ENCODE measurements at places on chromosomes 11 and 22.

GRCh38 chr11:57940044-57940756, 83.5 kb upstream of the OR9Q1 start:
- DNase-seq, result no peak

- no peak for DNase-seq
Measured at GRCh38 chr11:5303626-5304025, 1.9 kb upstream of the OR51B4 start.

- DNase-seq, result no peak
Measured at GRCh38 chr11:131712897-131713296, 342.5 kb downstream of the NTM start.

DNA sequence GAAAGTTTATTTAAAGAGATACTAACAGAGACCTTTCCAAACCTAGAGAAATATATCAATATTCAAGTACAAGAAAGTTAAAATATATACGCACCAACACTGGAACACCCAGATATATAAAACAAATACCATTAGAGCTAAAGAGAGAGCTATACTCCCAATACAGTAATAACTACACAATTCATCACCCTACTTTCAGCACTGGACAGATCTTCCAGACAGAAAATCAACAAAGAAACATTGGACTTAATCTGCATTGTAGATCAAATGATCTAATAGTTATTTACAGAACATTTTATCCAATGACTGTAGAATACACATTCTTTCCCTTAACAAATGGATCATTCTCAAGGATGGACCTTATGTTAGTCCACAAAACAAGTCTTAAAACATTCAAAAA, 311.9 kb downstream of the METTL15 start:
- no peak for DNase-seq

DNA sequence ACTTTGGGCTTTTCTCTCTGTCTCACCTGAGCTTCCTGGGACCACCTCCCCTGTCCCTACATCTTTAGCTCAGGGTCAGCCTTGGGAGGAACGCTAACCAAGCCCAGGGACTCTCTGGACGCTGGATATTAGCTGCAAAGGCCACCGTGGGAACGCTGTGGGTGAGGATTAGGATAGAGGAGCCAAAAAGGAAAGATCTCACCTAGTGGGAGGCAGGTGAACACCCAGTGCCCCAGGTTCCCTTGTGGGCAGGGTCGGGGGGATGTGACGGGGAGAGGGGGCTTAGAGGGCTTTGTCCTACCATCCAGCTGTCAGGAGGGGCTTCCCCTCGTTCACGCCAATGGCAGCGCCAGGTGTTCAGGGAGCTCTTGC, 50.2 kb downstream of the LINC01488 start:
- no peak for DNase-seq

- DNase-seq, result no peak
Measured at GRCh38 chr11:130528298-130529261, 80.1 kb downstream of the ADAMTS15 start.

DNA sequence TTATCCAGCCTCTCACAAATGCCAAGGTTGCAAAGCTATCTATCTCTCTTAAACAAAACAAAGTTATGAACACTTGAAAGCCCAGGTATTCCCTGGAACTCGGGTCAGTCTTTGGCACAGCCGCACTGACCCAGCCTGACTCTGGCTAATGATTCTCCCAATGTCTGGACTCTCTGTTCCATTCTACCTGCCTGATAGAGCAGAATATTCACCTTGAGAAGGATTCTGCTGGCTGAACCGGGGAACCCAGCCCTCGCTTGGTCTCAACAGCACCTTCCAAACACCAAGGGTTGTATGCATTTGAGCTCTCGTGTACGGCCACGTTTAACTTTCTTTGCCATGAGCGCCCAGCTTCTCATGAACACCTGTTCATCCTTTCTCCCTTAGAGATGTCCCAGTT, 116.8 kb downstream of the ZBTB16 start:
- no peak for DNase-seq

GRCh38 chr11:9061807-9062206, 29.6 kb downstream of the SCUBE2 start:
- no peak for DNase-seq

GRCh38 chr11:30414244-30414643, 91.3 kb downstream of the ARL14EP start:
- DNase-seq, result no peak

- DNase-seq, result no peak
Measured at GRCh38 chr22:33975841-33976240, 55.6 kb upstream of the LARGE1 start.

DNA sequence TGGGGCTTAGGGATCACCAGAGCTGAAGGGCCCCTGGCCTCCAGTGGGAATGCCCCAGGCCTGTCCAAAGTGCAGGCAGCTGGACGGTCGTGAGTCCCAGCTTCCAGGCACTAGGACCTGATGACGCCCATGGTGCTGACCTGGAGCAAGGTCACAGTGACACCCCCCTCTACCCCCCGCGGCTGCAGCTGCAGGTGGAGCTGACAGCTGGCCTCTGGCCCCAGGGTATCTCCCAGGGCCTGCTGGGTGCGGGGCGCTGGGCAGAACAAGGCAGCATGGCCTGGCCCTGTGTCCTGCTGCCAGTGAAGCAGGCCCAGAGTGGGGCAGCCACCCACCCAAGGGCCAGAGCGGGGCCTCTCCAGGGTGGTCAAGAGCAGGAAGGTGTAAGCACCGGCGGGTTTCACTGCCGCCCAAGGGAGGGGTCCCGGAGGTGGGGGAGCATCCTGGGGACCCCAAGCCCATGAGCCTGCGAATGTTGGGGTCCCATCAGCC, 553 bp upstream of the TCIRG1 start:
- DNase-seq, result no peak

DNA sequence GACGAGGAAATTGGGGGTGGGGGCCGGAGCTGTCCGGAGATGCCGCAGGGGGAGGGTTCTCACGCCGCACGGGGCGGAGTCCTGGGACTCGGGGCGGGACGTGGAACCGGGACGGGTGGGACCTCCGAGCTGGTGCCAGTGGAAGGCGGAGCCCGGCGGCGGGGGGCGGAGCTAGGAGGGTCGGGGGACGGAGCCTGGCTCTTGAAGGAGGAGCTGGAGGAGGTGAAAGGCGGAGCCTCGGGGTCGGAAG, 271 bp downstream of the FKBP2 start:
- peak; percentile 99 for DNase-seq

GRCh38 chr11:114525682-114526081, 34.0 kb downstream of the NXPE1 start:
- no peak for DNase-seq

DNA sequence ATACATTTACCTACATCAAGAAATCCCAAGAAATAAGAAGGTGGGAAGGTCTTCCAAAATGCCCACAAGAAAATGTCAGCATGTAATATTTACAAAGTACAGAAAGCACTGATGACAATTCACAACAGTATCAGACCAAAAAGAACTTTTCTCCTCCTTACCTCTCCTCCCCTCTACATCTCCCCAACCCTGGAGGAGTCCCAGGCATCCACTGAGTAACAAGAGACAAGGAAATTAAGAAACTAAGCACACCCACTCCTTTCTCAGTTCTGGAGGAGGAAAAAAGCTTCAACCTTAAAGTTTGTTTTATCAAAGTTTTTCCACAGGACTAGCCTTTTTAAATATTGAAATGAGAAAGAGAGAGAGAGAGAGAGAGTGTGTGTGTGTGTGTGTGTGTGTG, 2.0 kb upstream of the SERGEF start:
- DNase-seq, result no peak

- DNase-seq, result no peak
Measured at GRCh38 chr11:17719938-17720795, 796 bp downstream of the MYOD1 start.

GRCh38 chr11:71255323-71255722, 2.9 kb upstream of the SHANK2 start:
- DNase-seq, result no peak

DNA sequence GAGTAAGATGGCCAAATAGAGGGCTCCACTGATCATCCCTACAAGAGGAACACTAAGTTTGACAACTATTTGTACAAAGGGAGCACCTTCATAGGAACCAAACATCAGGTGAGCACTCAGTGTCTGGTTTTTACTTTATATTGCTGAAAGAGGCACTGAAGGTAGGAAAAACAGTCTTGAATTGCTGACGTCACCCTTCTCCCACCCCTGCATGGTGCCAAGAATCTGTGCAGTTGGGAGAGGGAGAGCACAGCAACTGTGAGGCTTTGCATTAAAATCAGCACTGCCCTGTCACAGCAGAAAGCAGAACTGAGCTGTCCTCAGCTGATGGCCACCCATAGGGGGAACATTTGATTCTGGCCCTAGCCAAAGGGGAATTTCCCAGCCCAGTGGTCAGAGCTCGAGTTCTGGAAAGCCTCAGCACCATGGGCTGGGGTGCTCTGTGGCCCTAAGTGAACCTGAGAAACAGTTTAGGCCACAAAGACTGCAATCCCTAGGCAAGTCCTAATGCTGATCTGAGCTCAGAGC, 37.9 kb downstream of the PIWIL3 start:
- DNase-seq, result no peak

DNA sequence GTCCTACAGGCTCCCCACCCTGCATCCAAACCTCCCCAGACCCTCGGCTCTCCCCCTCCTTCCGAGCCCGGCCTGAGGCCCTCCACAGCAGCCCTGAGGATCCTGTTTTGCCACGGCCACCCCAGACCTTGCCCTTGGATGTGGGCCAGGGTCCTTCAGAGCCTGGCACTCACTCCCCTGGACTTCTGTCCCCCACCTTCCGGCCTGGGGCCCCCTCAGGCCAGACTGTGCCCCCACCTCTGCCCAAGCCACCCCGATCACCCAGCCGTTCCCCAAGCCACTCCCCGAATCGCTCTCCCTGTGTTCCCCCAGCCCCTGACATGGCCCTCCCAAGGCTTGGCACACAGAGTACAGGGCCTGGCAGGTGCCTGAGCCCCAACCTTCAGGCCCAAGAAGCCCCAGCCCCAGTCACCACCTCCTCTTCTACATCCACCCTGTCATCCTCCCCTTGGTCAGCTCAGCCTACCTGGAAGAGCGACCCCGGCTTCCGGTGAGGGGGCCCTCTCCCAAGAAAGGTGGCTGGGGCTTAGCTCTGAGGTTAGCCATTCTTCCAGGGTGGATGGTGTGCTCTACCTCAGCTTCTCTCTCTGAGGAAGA, 2.9 kb downstream of the INPP5J start:
- no peak for DNase-seq

DNA sequence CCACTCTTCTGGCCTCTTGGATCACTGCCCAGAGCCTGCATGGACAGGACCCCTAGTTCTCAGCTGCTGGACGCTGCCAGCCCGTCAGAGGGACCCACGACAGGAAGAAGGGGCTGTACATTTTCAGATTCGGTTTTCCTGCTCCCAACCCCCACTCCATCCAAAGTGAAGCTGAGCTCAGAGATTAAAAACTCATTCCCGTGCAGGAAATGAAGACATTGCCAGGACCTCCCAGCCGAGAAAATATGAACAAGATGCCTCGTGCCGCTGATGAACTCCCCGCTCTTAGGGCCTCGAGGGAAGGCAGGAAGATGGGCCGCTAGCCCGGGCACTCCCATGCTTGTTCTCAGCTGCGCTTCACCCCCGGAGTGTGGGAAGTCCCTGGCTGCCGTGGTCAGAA, 36.1 kb downstream of the RPUSD4 start:
- no peak for DNase-seq

- DNase-seq, result no peak
Measured at GRCh38 chr11:34915136-34916014, 804 bp downstream of the APIP start.

- no peak for DNase-seq
Measured at GRCh38 chr11:72646024-72646423, 28.2 kb downstream of the PDE2A start.

- peak; percentile 48 for DNase-seq
Measured at GRCh38 chr22:37161443-37161842, 11.7 kb upstream of the IL2RB start.

DNA sequence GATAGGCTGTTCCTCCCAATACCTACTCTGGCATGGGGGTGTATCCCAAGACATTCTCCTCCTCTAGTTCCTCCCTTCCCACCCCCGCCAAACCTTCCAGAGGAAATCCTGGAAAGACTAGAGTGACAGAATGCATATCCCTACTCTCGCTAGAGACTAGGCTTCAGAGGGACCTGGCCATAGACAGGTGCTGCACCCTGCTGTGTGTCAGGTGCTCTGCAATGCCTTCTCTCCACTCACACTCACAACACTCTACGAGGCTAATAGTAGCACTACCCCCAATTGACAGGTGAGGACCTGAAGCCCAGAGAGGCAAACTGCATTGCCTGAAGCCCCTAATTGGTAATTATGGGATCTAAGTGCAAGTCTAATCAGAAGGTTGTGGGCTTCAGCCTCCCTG, 46.2 kb upstream of the LMO1 start:
- no peak for DNase-seq

- peak; percentile 61 for DNase-seq
Measured at GRCh38 chr22:20509344-20510047, 2.1 kb downstream of the MED15 start.

- peak; percentile 54 for DNase-seq
Measured at GRCh38 chr11:104918113-104918824, 20.0 kb upstream of the CASP12 start.

- DNase-seq, result peak; percentile 39
Measured at GRCh38 chr22:49975543-49976389, 15.2 kb downstream of the PIM3 start.

DNA sequence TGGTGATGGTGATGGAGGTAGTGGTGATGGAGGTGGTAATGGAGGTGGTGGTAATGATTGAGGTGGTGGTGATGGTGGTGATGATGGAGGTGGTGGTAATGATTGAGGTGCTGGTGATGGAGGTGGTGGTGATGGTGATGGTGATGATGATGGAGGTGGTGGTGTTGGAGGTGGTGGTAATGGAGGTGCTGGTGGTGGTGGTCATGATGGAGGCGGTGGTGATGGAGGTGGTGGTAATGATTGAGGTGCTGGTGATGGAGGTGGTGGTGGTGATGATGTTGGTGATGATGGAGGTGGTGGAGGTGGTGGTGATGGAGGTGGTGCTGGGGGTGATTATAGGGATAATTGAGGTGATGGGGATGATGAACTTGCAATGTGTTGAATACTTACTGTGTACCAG, 79.9 kb downstream of the MPPED1 start:
- no peak for DNase-seq

DNA sequence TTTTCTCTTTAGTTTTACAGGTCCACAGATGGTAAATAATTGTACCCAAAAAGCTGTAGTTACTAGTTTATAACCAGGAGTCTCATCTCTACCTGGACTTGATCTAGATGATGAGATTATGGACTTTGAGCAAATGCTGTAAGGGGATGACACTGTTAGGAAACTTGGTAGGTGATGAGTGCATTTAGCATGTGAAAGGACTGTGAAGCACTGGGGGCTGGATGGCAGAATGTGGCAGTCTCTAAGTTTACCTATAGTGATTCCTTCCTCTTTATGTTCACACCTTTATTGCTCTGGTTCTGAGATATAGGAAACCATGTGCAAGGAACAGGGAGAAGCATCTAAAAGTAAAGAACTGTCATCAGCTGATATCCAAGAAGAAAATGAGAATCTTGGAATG, 230.7 kb upstream of the CHORDC1 start:
- no peak for DNase-seq

- no peak for DNase-seq
Measured at GRCh38 chr22:46657655-46657953, 37.4 kb downstream of the GRAMD4 start.
